ENCODE measurements at places on chromosomes 3 and 15.

- DNase-seq = peak; percentile 20
These were observed 1.4 kb downstream of the CEMIP start for GRCh38 chr15:80780416-80781221.

DNA sequence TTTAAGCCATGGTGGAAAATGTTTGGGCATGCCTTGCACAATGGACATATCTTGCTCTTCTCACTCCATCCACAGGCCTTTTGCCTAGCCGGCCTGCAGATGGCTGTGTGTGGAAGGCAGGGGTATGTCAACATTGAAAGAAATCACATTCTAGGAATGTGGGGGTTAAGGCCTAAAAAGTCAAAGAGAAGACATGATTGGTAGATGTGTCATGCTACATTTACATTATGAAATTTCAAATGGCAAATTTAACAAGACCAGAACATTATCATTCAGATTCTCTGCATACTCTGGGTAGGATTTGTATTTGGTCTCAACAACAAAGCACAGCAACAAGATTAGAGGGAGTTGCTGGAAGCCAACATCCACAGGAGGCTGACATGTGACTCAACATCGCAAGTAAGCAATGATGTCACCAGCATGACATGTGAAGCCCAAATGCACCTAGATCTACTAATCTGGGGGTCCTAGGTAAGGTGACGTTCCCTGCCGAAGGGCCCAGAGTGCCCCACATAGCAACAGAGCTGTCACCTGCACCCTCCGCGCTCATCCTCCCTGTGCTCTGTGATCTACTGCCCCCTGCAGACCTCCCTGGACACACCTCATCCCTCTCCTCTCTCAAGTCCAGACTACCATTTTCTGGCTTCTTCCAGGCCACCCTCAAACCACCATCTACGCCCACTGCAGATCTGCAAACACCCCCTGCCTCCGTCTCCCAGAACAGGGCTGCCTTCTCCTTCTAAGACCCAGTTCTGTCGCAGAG, 39.4 kb downstream of the CLDN18 start:
- peak; percentile 43 for DNase-seq

GRCh38 chr3:52245322-52246263, at the start of gene PPM1M:
TSS of gene PPM1M (plus strand) at chr3:52245759. CDS start at chr3:52245825, 66 bp downstream.
- DNase-seq = no peak

DNA sequence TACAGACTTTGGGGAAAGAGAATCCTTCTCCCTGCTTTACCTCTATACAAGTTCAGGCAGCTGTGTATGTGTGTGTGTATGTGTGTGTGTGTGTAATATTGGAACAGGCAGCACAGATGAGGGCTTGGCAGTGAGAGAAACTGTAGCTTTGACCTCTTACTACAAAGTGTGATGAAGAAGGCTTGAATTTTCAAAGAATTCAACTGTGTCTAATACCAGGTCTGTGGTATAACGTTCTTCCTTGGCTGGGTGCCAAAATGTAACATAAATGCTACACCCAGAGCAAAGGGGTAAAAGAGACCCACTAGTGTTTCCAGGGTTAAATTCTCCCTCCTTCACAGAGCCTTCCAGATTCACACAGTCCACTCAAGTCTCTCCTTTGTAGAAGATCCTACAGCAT, 51.1 kb downstream of the CHST2 start:
- no peak for DNase-seq

GRCh38 chr3:178562947-178563232, 26.7 kb downstream of the KCNMB2 start:
- no peak for DNase-seq

DNA sequence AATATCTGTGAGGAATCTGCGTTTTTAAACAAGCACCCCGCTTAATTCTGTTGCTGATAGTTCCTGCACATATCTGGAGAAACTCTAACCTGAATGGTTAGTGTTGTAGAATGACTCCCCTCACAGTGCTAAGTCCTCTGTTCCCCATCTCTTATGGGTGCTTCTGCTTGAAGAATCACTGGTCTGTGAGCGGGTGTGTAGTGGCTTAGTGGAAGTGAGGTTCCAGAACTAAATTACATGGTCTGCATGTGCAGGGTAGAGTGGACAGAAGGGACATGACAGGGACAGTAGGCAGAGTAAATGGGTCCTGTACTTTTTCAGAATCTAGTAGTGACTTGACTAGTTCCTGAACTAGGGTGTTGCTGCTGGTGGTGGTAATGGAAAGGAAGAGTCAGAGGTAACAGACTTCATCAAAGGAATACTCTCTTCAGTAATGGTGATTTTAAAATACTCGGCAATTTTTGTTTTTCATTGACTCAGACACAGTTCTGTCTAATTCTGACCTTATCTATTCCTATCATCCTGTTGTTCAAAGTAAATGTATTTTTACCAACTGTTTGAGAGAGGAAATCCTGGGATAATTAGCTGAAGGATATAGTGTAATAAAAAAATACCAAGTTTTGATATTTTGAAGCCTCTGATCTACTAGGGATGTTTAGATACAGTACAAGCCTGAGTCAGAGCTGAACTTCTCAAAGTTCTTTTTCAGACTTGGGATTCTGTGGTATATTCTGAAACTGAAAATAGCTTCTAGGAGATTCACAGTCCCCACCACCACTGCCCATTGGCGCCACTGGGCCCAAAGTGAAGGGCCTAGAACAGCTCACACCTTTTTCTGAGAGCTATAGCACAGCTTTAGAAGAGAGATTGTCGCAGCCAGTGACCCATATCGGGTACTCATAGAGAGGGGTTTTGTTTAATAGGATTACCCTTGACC, 55.5 kb downstream of the FNDC3B start:
- no peak for DNase-seq
